ENCODE measurements at places on chromosomes 16 and 17. TPM values are rescaled to one million over a fixed set of nuclear protein-coding genes. Genes with fewer than 3 reads are reported as not detected.

GRCh38 chr16:23482778-23483177 is 27.5 kb downstream of the GGA2 start:
- no peak overlapping the region for H3K27ac ChIP-seq
- no peak overlapping the region for H3K4me3 ChIP-seq
- H3K27me3 ChIP-seq = no peaks in the 10 kb centered on the region
- DNase-seq = no peak
- H3K4me1 ChIP-seq = no peaks in the 10 kb centered on the region
- peaks cover 69% of the 10 kb centered on the region for H3K36me3 ChIP-seq

- DNase-seq = no peak
- H3K4me3 ChIP-seq = no peak overlapping the region
- no peaks in the 10 kb centered on the region for H3K4me1 ChIP-seq
- no peak overlapping the region for H3K27ac ChIP-seq
- no peaks in the 10 kb centered on the region for H3K27me3 ChIP-seq
Measured at GRCh38 chr16:73506568-73507056, 458.7 kb upstream of the ZFHX3 start.

Gene NR1D1
- total RNA-seq = 8.6 TPM

Gene ELMO3
- total RNA-seq = 8.6 TPM

Gene SOST
- not detected for total RNA-seq

GRCh38 chr17:19753661-19754463 is 5.8 kb upstream of the ALDH3A1 start:
- no peaks in the 10 kb centered on the region for H3K27me3 ChIP-seq
- no peaks in the 10 kb centered on the region for H3K4me1 ChIP-seq
- no peak for DNase-seq
- H3K36me3 ChIP-seq = no peaks in the 10 kb centered on the region
- no peak overlapping the region for H3K27ac ChIP-seq
